ENCODE measurements at places on chromosomes 3 and 15. TPM values are rescaled to one million over a fixed set of nuclear protein-coding genes. Genes with fewer than 3 reads are reported as not detected.
A peak's percentile ranks its signal among the peaks of the same experiment; 100 is the strongest.

TRIM71 gene
- total RNA-seq: 2.2 TPM

C15orf61 gene
- 7.4 TPM for total RNA-seq

DNA sequence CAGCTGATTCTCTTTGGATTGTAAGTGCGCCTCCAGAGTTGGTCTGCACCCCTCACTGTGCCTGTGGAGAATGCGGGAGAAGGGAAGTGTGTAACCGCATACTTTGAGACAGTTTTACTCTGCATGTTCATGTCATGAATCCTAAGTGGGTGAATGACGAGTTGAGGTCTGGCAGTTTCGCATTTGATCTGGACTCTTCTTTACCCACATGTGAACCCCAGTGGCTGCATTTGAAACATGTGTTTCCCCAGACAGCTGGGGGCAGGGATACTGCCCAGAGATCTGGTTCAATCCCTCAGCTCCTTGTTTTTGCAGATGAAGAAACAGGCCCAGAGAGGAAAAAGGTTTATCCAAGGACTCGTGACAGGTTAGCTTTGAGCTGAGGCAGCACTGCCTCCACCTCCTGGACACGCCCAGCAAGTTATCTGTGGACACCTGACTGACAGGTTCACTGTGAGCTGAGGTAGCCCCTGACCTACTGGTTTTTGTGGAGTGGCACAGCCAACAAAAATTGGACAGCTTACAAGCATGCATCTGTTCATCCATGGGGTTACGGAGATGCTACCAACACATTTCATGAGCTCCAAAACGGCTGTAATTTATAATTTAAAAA lies 207.3 kb downstream of the XXYLT1 start:
- DNase-seq: no peak

- peak; percentile 19 for DNase-seq
Observed at GRCh38 chr3:43885908-43886618, 195.3 kb downstream of the ABHD5 start.

GRCh38 chr3:187454085-187454815 lies 86.1 kb downstream of the RTP4 start:
- DNase-seq: no peak

Data from upper lobe of right lung (tissue), 1 donor.